ENCODE measurements at places on chromosomes 6 and 20.
A peak's percentile ranks its signal among the peaks of the same experiment; 100 is the strongest.

DNA sequence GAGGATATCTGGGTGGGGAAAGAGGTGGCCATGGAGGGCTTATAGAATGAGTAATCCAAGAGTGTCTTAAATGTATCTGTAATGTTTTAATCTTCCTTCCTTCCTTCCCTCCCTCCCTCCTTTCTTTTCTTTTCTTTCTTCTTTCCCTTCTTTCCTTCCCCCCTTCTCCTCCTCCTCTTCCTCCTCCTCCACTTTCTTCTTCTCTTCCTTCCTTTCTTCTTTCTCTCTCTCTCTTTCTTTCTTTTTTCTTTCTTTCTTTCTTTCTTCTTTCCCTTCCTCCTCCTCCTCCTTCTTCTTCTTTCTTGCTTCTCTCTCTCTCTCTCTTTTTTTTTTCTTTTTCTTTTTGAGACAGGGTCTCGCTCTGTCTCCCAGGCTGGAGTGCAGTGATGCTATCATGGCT, 7.1 kb downstream of the HCK start:
- no peak for DNase-seq

GRCh38 chr20:50380697-50381040, 129.5 kb upstream of the PTPN1 start:
- DNase-seq, result no peak

- DNase-seq, result no peak
These were observed 128.9 kb upstream of the NAA20 start for GRCh38 chr20:19888269-19888671.

DNA sequence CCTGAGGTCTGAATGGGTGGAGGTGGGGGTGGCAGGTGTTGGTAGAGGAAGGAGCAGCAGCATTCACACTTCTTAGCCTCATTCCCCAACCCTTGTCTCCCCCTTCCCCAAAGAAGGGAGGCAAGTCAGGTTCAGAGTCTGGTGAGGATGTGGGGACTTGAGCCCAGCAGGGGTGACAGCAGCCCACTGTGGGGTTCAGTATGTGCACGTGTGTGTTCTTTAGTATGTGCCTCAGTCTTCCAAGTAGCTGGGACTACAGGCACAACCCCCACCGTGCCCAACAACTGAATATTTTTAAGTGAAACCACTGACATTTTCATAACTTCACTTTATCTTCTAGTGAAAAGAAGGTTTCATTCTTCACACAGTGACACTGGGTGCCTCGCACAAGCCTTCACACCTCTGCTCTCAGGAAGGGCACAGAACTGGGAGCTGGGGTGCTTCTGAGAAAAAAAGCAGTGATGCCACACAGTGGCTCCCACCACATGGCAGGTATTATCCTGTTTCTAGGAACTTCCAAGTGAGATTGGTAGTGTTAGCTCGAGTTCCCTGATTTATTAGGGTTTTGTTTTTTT, 33.4 kb upstream of the PRELID3B start:
- DNase-seq, result no peak

DNA sequence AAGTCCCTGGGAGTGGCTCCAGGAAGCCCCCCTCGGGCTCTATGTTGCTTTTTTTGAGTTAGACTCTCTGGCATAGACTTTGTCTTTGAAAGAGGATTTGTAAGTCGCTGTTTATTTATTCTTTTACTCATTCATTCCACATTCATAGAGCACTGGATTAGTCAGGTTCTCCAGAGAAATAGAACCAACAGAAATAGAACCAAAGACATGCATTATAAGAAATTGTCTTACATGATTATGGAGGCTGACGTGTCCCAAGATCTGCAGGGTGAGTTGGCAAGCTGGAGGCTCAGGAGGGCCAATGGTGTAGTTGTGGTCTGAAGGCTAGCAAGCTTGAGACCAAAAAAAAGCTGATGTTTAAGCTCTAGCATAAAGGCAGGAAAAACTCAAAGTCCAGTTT, 98.3 kb upstream of the CHD6 start:
- no peak for DNase-seq

GRCh38 chr6:108556250-108556649, 4.5 kb upstream of the FOXO3 start:
- no peak for DNase-seq

DNA sequence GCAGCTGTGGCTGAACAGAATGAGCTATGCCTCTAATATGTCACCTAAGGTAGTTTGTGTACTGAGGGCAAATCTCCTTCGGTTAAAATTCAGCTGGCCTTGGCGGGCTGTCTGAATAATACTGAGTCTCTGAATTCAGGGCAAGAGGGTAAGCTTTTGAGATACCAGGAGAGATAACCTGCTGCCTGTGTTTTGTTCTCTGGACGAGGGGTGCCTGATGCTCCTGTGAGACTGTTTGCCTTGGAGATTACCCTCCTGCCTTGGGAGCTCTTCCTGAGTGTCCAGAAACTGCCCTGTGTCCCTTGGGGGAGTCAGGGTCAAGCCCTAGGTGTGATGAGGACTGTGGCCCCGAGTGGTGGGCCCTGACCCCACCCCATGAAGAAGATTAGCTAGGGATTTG, 282.9 kb downstream of the KIF16B start:
- DNase-seq, result no peak

DNA sequence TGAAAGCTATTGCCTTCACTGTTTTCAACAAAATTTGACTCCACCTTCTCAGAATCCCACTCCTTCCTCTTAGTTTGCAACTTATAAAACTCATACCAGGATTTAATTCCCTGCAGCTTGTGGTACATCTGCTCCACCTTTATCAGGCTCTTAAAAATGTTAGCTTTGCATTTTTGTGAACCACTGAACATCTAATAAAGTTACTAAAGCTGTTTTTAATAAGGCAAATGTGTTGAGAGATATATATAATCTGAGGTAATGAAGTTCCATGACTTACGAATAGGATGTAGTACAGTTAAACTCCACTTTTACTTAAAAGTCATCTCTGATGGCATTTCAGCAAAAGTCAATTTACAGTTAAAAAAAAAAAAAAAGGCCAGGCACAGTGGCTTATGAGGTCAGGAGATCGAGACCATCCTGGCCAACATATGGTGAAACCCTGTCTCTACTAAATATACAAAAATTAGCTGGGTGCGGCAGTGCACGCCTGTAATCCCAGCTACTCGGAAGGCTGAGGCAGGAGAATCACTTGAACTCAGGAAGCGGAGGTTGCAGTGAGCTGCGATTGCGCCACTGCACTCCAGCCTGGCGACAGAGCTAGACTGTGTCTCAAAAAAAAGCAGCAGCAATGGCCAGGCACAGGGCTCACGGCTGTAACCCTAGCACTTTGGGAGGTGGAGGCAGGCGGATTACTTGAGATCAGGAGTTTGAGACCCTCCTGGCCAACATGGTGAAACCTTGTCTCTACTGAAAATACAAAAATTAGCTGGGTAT, 106.2 kb downstream of the KIF13A start:
- no peak for DNase-seq

GRCh38 chr20:58808271-58809046, 42.2 kb downstream of the GNAS-AS1 start:
- DNase-seq, result no peak

DNA sequence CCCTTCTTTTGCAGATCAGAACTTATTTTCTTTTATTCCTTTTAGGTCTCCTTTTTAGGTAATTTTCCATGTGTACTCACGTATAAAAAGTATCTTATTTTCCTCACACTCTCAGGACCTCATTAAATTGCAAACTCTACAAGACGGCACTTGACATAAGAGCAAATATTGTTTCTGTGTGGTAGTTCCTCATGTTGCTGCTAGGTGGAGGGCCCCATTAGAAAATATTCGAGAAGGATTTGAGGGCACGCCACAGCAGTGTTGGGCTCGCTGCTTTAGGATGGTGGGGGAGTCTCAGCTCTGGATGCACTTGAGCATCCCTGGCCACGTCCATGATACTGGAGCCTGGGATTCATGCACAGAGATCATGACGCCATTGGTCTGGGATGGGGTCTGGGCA, 64.9 kb upstream of the ZFP64 start:
- DNase-seq, result no peak

- no peak for DNase-seq
These were observed 10.4 kb downstream of the ABCC10 start for GRCh38 chr6:43437700-43438099.

- DNase-seq, result no peak
These were observed 263.2 kb upstream of the NT5E start for GRCh38 chr6:85186546-85187175.

GRCh38 chr6:68339488-68340131, 295.5 kb upstream of the ADGRB3 start:
- no peak for DNase-seq

GRCh38 chr6:133430530-133430929, 189.4 kb downstream of the EYA4 start:
- no peak for DNase-seq

DNA sequence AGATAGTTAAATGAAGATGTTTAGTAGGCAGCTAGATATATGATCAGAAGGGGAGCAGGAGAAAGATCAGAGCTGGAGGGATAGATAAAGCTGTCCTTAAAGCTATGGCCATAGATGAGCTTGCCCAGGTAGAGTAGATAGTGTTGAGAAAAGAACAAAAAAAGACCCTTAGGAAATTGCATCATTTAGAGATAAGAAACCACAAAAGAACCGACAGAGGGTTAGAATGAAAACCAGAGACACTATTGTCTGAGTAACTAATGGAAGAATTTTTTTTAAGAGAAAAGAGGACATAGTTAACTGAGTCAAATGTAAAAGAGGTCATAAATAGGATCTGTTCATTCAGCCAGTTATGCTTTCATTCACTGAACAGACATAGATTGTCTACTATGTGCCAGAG, 101.8 kb downstream of the TNFAIP3 start:
- no peak for DNase-seq

- no peak for DNase-seq
These were observed 19.4 kb upstream of the RPL7L1 start for GRCh38 chr6:42860036-42860435.

- no peak for DNase-seq
These were observed 156.0 kb downstream of the CCDC170 start for GRCh38 chr6:151649835-151650234.

GRCh38 chr20:34888468-34888867, 12.1 kb downstream of the ACSS2 start:
- DNase-seq, result no peak

GRCh38 chr20:61347443-61347842, 95.4 kb downstream of the CDH4 start:
- DNase-seq, result no peak

GRCh38 chr20:40868551-40869217, 159.9 kb upstream of the TOP1 start:
- DNase-seq, result no peak

- no peak for DNase-seq
These were observed 221.6 kb upstream of the HS3ST5 start for GRCh38 chr6:114564302-114564933.

DNA sequence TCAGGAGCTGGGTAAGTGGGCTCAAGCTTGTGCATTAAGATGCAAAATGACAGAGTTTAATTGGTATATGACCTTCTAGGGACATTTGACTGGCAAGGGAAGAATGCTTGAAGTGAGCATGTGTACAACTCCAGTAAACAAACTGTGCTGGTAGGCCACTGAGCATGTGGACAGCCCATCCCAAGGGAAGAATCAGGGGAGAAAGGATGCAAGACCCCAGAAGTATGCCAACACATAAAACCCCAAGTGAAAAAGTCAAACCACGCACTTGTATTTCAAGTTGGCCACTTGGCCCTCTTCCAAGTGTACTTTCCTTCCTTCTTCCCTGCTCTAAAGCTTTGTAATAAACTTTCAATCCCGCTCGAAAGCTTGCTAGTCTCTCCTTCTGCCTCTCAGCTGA, 10.4 kb upstream of the THBD start:
- DNase-seq, result no peak

DNA sequence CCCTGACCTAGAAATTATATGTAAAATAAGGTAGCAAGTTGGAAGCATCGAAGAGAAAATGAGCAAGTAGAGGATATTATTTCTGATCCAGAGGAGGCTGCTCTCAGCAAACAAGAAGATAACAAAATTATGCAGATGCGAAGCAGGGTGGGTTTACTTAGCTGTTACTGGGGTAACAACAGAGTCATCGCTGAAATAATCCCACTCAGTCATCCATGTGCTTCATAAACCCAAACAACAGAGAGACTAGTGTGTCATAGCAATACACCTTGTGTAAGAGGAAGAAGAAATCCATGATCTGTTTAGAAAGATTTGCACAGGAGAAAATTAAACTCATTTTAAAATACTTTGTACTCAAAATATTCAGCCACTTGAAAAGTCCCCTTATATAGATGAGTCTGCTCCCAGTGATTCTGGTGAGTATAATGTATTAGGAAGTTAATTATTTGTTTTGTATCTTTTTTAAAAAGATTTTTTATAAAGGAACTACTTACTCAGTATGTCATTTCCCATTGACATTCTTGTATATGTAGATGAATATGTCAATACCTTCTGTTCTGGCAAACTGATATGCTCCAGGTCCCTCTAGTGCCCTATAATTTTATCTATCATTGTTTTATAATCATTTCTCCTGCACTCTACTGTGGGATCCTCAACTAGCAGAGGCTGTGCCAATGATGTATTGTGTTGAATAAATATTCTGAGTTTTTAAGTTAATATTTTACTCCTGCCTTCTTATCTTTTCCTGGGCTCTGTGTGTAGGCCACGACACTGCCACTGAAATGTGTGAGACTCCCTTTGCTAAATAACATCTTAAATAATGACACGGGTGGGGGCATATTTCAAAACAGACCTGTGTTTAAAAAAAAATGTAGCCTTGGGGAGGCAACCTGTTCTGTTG, 8.6 kb upstream of the HIVEP2 start:
- DNase-seq, result peak; percentile 53

DNA sequence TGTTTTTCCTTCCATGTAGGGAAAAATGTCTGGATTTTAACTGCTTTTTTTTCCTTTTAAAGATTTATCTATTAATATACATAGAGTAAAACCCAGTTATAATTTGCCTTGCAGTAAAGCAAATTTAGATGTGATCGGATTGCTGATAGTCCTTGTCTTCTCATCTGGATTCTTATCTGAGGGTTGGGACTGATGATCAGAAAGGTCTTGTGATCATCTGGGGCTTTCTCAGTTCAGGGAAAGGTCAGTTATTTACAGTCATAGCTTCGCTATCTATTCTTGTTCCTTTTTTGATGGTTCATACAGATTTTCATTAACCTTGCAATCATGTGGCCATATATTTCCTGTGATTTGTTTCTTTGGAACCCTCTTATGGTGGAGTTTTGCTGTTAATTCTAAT, 63.8 kb upstream of the CLDN20 start:
- DNase-seq, result no peak

GRCh38 chr6:35218021-35218420, 4.3 kb downstream of the SCUBE3 start:
- no peak for DNase-seq

DNA sequence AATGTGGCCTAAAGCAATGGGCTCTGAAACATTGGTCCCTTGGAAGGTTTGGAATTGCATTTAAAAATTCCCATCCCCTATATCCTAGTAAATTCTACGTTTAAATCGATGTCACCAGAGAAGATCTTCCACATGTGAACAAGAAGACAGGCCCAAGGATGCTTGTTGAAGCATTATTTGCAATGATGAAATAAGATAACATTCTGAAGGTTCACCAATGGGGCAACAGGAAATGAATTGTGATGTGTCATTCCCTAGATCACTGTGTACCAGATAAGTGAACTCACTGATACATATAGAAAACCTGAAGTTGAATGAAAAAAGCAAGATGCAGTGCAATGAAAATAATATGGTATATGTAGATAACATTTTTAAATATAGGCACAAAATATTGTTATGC, 464.3 kb upstream of the BTBD3 start:
- DNase-seq, result no peak

- no peak for DNase-seq
These were observed 113.8 kb upstream of the ARMC2 start for GRCh38 chr6:108734271-108734922.

- no peak for DNase-seq
These were observed 278.8 kb upstream of the RUNX2 start for GRCh38 chr6:45049188-45049843.

Data from CD4-positive, alpha-beta T cell treated with Interleukin-21 for 1 hour (primary cell).